ENCODE measurements at places on chromosomes 1 and 21. TPM values are rescaled to one million over a fixed set of nuclear protein-coding genes. Genes with fewer than 3 reads are reported as not detected.

WNT9A gene
- 1.8 TPM for total RNA-seq

SNX7 gene
- 37.9 TPM for total RNA-seq

ADAMTS5 gene
- total RNA-seq = 0.34 TPM

KRTAP21-2 gene
- not detected for total RNA-seq

WNT3A gene
- total RNA-seq = not detected

CDC42BPA gene
- total RNA-seq = 105 TPM

NCMAP gene
- total RNA-seq = not detected

NECAP2 gene
- total RNA-seq = 263 TPM

DPH5 gene
- total RNA-seq = 21.3 TPM

SMCP gene
- not detected for total RNA-seq

TMEM240 gene
- total RNA-seq = 1.7 TPM

POU3F1 gene
- under 0.01 TPM for total RNA-seq

SLC44A5 gene
- 1.7 TPM for total RNA-seq

OLFML3 gene
- total RNA-seq = 21.5 TPM

MORN1 gene
- total RNA-seq = 7.4 TPM

CLIC4 gene
- 262 TPM for total RNA-seq

SLC22A15 gene
- not detected for total RNA-seq

TAS1R1 gene
- under 0.01 TPM for total RNA-seq

KANK4 gene
- total RNA-seq = not detected

GJA5 gene
- total RNA-seq = under 0.01 TPM

AGTRAP gene
- total RNA-seq = 47.5 TPM

ZNF593 gene
- 8.0 TPM for total RNA-seq

BGLAP gene
- total RNA-seq = 0.19 TPM

TRAF3IP3 gene
- not detected for total RNA-seq

TMEM81 gene
- total RNA-seq = 1.2 TPM

PDE4B gene
- total RNA-seq = 156 TPM

FAM110D gene
- total RNA-seq = 11.6 TPM

TMEM51 gene
- total RNA-seq = 10.2 TPM

SH3GLB1 gene
- total RNA-seq = 77.5 TPM

MFSD2A gene
- total RNA-seq = not detected

NEXN gene
- 3.1 TPM for total RNA-seq

JAM2 gene
- total RNA-seq = 1.5 TPM

OR2G6 gene
- total RNA-seq = not detected

HCRTR1 gene
- total RNA-seq = 4.6 TPM

EFNA1 gene
- total RNA-seq = 119 TPM

NSUN4 gene
- total RNA-seq = 22.5 TPM

SUCO gene
- total RNA-seq = 32.7 TPM

KRTAP19-1 gene
- not detected for total RNA-seq

ZNF678 gene
- total RNA-seq = 21.4 TPM

PCAT6 gene
- total RNA-seq = not detected

FMN2 gene
- total RNA-seq = 1.5 TPM

S100A1 gene
- total RNA-seq = not detected

EPRS1 gene
- total RNA-seq = 101 TPM

CA6 gene
- total RNA-seq = not detected

OR10J5 gene
- total RNA-seq = not detected

PM20D1 gene
- total RNA-seq = 0.05 TPM

OLIG2 gene
- not detected for total RNA-seq

CNKSR1 gene
- not detected for total RNA-seq

SLFNL1 gene
- total RNA-seq = 0.51 TPM

NHLH2 gene
- total RNA-seq = not detected

AKNAD1 gene
- total RNA-seq = not detected

YBX1 gene
- total RNA-seq = 555 TPM

HSD3B2 gene
- not detected for total RNA-seq

SHISA4 gene
- 15.7 TPM for total RNA-seq

TRIM67 gene
- not detected for total RNA-seq

CNR2 gene
- not detected for total RNA-seq

LCE5A gene
- not detected for total RNA-seq

PLXNA2 gene
- 95.8 TPM for total RNA-seq
